ENCODE measurements at places on chromosomes 7 and 10.

DNA sequence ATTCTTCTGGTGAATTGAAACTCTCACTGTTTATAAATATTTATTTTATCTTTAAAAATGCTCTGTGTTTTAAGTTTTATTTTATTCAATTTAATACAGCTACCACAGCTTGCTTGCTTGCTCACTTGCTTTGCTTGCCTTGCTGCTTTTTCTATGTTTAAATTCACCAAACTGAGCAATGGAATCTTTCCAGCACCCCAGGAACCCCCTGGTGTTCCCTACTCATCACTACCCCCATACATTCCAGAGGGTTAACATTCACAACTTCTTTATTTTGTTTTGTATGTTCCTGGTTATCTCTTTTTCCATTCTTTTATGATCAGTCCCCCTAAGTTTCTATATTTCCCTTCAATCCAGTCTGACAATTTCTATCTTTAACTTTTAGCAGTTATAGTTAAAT is 166.5 kb upstream of the COL1A2 start:
- DNase-seq: no peak

DNA sequence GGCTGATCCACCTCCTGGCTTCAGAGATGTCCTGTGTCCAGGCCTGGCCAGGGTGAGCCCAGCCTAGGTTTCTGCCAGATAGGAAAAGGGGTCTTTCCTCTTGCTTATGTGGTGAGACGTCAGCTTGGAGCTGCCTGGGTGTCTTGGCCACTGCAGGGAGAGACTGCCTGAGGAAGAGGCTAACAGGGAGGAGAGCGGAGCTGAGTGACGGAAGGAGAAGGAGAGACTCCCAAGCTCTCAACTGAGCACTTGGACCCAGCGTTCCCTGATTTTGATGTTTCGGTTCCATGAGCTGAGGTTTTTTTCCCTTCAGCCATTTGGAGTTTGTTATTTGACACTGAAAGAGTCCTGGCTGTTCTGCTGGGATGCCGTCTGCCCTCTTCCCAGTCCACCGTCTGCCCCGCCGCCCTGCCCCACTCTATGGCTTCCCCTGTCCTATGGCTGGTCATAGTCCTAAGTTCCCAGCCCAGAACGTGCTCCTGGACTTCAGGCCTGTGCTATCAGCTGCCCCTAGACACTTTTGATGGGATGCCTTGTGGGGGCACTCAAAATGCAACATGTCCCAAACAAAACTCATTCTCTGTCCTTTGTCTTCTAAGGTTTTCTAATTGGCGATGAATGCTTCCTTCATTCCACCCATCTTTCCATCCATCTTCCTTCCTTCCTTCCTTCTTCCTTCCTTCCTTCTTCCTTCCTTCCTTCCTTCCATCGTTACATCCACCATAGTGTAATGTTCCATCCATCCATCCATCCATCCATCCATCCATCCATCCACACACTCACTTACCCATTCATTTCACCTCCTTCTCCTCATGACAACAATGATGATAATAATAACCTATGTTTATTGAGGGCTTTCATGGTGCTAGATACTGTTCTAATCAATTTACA is 20.3 kb upstream of the PCBD1 start:
- no peak for DNase-seq

DNA sequence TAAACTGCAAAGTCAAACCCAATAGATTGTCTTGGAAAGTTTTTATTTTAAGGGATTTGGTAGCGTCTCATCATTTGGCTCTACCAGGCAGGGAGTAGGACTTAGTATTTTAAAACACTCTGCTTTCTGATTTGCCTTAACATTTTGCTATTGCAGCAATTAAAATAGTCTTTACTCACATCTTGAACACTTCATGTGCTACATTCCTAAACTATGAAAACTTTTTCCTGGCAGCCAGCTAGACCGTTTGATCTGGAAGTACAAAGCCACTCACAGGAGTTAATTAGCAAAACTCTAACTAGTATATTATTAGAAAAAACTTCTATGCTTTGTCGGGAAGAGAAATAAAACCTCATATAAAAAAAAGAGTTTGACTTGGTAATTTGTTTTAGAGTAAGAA is 111.4 kb downstream of the TFPI2 start:
- no peak for DNase-seq

- DNase-seq: no peak
Observed at GRCh38 chr10:71230656-71231025, 18.3 kb downstream of the UNC5B start.
